ENCODE measurements at places on chromosomes 5 and 9. TPM values are rescaled to one million over a fixed set of nuclear protein-coding genes. Genes with fewer than 3 reads are reported as not detected.

The OLFML2A gene
- total RNA-seq, result 3.9 TPM

The ROR2 gene
- 2.8 TPM for total RNA-seq

The GARIN3 gene
- not detected for total RNA-seq

The NUTM2F gene
- not detected for total RNA-seq

The OR4F3 gene
- total RNA-seq, result not detected

The HACD4 gene
- not detected for total RNA-seq

The OR1J2 gene
- not detected for total RNA-seq

The PAEP gene
- not detected for total RNA-seq

The SAP30L gene
- total RNA-seq, result 16.2 TPM

The GPRIN1 gene
- 12.3 TPM for total RNA-seq

The PCDHGA4 gene
- 0.63 TPM for total RNA-seq

The EGR1 gene
- 11.5 TPM for total RNA-seq

The PHAX gene
- 62.9 TPM for total RNA-seq

DNA sequence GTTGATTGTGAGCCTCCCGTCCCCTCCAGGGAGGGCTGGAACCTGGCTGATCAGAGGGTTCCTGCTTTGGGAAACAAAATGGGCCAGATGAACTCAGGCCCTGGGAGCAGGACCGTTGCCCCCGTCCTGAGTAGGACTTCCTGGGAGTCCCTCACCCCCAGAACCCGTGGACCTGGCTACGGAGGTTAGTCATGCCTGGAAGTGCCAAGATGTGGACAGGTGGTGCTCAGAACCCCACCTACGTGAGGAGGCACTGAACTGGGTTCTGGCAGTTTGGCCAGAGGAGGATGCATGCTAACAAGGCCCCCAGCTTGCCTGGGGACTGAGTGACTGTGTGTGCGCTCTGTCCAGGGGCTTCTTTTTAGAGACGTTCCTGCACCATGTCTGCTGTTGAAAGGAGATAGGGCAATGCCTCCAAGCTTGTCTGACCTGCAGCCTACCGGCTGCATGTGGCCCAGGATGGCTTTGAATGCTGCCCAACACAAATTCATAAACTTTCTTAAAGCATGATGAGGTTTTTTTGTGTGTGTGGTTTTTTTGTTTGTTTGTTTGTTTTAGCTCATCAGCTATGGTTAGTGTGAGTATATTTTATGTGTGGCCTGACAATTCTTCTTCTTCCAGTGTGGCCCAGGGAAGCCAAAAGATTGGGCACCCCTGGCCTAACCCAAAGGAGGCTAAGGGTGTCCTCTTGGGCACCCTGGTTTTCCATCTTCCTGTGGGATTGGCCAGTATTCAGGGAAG lies 1.8 kb upstream of the DAB2IP start:
- no peak for DNase-seq

DNA sequence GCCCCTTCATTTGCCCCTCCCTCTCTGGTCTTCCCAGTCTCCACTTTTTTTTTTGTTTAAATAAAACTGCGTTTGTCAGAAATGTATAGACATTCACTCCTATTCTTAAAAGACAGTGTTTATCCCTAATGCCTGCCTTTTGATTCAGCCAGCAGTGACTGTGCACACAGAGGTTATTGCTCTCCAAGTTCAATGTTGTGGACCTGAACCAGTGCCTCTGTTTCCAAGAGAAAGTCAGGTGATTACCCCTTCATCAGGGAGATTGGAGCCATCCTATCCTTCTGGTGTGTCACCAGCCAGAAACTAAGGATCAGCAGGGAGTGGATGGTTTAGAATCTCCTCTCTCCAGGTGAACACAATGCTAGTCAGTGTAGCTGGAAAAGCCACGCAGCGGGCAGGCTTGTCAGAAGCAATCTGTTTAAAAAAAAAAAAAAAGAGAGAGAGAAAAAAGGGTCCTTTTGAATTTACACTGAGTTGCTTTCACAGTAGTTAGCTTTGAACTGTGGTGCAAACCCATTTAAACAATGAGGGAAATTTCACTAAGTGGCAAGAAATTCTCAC lies 167.5 kb upstream of the DMRT1 start:
- DNase-seq, result no peak

DNA sequence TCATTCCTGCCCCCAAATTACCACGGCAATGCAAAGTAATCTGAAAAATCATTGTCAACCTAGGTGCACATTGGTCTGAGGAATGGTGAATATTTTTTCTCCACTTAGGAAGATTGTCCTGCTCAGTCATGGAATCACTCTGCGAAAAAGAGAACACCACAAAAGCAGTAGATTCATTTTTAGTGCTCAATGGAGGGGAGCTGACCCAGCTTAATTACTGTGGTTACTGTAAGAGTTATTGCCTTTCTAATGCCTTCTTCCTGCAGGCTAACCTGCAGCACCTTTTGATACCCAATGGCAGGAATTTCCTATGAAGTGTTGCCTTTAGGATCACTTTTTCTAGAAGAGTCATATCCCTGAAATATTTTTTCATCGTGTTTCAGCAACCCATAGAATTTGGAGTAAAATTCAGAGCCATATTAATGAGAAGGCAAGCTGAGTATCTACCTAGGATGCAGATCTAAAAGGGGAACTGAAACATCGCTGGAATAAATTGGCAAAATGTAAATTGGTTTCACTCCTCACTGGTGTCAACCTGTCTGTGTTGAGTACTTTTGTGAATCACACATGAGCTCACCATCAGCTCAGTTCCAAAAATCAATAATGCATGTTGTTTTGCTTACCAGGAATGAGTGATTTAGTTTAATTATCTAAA lies 464.5 kb downstream of the CSNK1G3 start:
- DNase-seq, result no peak

- DNase-seq, result no peak
Observed at GRCh38 chr5:159682623-159683022, 233.7 kb upstream of the ADRA1B start.

DNA sequence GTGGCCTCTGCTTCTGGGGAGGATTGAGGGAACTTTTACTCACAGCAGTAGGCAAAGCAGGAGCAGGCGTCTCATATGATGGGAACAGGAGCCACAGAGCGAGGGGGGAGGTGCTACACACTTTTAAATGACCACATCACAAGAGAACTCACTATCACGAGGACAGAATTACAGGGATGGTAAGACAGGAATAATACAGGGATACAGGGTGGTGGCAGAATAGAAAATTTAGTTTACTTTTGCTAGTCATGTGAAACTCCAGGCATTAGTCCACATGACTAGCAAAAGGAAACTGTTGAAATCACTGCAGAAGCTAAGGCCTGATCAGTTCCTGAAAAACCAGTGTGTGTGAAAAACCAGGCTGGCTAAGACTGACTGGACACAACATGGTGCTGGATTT lies 382.4 kb downstream of the NNT start:
- DNase-seq, result no peak

DNA sequence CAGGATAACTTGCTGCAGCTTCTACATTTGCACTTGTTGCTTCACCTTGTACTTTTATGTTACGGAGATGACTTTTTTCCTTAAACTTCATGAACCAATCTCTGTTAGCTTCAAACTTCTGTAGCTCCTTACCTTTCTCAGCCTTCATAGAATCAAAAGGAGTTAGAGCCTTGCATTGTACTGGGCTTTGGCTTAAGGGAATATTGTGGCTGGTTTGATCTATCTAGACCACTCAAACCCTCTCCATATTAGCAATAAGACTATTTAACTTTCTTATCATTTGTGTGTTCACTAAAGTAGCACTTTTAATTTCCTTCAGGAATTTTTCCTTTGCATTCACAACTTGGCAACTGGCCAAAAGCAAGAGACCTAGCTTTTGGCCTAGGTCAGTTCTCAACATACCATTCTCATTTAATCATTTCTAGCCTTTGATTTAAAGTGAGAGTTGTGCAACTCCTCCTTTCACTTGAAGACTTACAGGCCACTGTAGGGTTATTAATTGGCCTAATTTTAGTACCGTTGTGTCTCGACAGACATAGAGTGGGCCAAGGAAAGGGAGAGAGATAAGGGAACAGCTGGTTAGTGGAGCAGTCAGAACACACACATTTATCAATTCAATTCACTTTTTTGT lies 63.7 kb downstream of the SHOC1 start:
- peak; percentile 19 for DNase-seq

DNA sequence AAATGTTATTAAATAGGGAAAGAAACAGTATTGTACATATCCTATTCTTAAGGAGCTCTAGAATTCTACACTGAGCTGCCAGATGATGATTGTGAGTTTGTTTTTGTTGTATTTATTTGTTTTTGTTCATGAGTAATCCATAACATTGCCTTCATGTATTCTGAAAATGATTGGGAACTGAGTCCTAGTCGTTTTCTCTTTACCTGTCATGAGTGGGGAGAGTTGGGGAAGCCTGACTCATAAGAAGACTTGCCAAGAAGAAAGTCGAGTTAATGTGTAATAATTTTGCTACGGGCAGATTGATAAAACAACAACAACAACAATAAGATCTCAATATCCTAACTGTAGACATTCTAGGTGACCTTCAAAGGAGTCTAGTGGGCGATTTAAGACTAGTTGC lies 103.8 kb downstream of the ANKRD55 start:
- no peak for DNase-seq

DNA sequence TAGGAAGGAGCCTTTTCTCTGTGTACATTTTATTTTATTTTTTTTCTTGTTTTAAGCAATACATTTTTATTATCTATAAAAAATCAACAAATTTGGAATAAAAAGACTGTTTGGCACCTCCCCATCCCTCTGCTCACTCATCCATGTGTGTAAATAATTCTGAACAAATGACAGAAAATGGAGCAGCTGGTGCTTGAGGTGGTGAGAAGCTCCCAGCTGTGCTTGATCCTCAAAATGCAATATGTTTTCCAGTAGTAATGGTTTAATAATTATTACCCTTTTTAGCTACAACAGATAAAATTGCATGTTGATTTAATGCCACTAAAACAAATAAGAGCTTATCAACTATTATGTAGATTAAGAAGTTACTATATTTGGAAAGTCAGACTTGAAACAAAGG lies 132.5 kb downstream of the CDH18 start:
- DNase-seq, result no peak

DNA sequence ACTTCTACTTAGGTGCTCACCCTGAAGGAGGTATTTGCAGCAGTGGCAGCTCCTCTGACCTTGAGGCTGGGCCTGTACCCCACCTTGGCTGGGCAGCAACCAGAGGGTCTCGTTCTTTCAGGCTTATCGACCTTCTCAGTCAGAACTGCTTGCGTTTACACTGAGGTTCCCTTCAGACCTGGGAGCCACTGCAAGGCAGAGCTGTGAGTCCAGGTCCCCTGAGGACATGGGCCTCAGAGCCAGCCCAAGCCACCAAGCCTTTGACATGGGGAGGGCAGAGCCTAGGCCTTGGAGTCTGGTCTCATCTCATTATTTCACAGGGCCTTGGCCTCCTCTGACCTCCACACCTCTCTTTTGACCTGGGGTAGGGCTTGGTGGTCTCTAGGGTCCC lies 13.7 kb downstream of the ACSL6 start:
- no peak for DNase-seq

DNA sequence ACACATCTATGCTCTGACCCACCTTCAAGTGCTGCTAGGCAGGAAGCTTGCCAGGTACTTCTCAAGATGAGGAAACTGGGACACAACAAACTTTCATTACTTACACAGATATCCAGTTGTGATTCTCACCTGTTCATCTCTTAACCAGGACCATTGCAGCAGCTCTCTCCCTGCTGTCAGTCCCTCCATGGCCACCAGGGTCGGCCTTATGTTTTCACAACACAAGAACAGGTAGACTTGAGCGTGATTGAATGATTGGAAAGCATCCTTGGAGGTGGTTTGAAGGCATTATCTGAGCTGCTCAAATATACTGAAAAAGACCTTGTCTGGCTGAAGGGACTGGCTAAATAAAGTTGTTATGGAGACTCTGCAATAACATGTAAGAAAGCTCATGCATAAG lies 94.4 kb downstream of the MTREX start:
- no peak for DNase-seq

- DNase-seq, result no peak
Observed at GRCh38 chr5:62902126-62902525, 323.5 kb downstream of the LRRC70 start.

DNA sequence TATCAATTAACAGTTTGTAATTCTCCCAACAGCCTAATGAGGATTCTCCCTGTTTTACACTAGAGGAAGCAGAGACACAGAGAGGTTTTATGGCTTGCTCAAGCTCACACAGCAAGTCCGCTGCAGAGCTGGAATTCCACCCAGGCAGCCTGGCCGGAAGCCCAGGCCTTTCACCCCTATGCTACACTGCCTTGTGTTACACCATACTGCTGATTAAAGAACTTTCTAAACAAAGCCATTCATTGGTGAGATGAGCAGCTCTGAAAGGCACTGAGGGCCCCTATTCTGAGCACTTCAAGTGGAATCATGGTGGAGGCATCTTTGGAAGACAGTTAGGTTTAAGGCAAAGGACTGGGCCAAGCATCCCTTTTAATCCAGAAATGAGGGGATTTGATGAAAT lies 14.7 kb upstream of the LARP1 start:
- DNase-seq, result no peak

DNA sequence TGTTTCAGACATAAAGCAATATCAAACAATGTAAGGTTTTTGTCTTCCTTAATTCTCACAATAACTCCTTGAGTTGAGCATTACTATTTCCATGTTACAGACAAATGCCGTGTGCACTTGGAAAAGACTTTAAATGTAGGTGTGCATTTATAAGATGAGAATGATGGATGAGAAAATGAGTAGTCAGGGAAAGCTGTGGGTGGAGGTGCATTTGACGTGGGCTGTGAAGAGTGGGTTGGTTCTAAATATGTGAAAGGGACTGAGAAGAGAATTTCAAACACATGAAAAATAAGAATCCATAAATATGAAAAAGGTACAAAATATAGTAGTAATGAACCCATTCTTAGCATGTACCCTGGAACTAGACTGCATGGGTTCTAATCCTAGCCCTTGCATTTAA lies 171.6 kb upstream of the PPP2R2B start:
- no peak for DNase-seq

- no peak for DNase-seq
Observed at GRCh38 chr5:181239062-181239663, 4.5 kb downstream of the RACK1 start.

- no peak for DNase-seq
Observed at GRCh38 chr5:135005076-135005475, 29.0 kb downstream of the PITX1 start.

- peak; percentile 68 for DNase-seq
Observed at GRCh38 chr5:139747583-139748504, 47.8 kb upstream of the PSD2 start.

DNA sequence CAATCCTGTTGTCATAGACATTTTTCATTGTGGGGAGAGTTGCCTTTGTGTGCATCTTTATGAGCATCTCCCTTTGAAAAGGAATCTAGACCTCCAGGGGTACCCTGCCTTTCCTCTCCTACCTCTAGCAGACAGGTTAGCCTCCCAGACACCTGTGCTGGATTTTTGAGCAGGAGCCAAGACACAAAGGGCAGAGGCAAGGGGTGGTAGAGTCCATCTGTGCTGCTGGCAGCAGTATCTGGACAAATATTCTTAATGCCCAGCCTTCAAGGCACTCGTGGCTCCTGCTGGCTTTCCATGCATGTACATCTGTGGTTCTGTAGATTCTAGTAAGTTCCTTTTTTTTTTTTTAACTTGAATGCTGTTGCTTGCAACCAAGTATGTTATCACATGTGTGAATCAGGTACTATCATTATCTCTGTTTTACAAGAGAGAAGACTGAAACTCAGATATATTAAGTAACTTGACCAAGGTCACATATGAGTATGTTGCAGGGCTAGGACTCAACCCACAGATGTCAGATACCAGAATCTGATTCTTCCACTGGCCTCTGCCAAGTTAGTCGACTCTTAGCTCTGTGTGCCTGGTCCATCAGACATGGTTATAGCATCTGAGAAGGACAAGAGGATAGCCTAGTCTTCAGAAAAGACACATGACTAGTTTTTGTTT lies 32.9 kb upstream of the GPR151 start:
- DNase-seq, result no peak

- DNase-seq, result peak; percentile 97
Observed at GRCh38 chr5:107672211-107673038, 1.7 kb upstream of the EFNA5 start.

Data from Daoy (cell line).